Breast epithelium (tissue), 4 donors: ENCODE measurements at places on chromosomes 4 and X.

DNA sequence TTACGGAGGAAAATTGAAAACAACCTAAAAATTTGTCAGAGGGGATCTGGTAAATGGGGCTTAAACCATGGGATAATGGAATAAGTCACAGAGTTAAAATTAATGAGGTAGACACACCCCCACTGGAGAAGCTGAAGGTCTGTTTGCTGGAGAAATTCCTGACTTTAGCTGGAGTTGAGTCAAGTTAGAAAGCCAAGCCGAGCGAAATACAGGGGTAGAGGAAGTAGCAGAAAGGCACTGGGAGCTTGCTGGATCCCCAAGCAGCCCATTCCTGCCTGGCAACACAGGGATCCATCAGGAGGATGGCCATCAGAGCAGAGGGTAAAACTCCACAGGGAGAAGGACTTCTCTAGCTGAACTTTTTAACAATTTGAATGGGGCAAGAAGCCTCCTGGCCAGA, 163.8 kb downstream of the ATRX start:
- DNase-seq: no peak

DNA sequence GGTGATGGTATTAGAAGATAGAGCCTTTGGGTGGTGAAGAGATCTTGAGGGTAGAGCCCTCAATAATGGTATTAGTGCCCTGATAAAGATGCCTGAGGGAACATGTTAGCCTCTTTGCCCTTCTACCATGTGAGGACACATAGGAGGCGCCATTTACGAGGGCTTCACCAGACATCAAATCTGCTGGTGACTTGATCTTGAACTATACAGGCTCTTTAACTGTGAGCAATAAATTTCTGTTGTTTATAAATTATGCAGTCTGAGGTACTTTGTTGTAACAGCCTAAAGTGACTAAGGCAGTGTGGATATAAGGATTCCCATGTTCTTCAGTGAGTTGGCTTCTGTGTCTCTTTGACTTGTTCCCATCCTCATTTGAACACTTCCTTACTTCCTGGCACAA, 11.8 kb downstream of the MOB1B start:
- DNase-seq: no peak

GRCh38 chrX:21151051-21151450, 223.2 kb upstream of the CNKSR2 start:
- DNase-seq: no peak

DNA sequence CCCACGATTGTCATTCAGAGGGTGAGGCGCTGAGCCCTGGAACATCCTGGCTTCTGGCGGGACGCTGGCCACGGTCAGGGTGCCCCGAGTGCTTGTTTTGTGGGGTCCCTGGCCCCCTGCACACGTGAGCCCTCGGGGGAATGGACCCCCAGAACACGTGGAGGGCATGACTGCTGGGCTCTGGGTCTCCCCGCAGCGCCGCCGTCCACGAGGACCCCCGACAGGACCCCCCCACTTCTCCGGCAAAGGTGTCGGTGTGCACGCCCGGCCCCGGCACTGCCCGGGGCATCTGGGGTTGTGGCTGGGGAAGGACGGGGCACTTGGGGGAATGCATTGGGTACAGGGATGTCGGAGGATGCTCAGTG, 13.9 kb upstream of the GTPBP6 start:
- DNase-seq: no peak

DNA sequence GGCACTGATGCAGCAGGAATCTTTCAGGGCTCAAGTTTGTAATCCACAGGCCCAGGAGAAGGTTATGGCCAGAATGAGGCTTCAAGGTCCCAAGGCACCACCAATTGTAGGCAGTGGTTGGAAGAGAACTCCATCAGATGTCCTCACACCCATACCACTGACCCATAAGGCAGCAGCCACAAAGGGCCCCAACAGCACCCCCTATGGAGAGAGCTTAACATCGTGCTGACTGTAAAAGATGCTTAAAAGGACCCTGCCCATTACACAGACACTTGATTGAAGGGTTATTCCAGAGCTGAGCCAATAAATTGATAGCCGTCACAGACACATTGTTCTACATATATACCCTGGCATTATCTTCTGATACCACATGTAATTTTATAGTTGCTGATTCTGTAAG, 113.7 kb downstream of the SOWAHB start:
- no peak for DNase-seq
